ENCODE measurements at places on chromosomes 7 and 10.

DNA sequence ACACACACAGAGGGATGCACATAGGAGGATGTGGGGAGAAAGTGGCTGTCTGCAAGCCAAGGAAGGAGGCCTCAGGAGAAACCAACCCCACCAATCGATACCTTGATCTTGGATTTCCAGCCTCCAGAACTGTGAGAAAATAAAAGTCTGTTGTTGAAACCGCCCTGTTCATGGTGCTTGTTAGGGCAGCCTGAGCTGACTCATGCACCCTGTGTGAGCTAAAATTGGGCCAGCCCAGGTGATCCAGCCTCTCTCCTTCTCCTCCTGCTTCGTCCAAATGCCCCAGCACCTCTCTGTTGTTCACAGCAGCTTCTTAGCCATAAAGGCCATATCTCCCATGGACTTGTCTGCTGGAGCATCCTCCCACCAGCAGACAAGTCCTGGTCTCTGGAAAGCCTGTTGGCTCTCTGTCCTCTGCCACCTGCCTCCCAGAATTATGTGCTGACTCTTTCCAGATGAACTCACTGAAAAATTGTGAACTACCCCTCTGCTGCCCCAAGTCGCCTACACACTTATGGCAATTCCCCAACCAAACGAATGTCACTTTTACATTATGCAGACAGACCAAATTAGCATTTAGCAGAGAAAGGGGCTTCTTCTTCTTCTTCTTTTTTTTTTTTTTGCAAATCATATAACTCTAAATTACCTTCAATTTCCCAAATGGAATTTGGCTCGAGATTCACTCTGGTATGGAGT, 30.2 kb upstream of the CARD11 start:
- no peak for DNase-seq

DNA sequence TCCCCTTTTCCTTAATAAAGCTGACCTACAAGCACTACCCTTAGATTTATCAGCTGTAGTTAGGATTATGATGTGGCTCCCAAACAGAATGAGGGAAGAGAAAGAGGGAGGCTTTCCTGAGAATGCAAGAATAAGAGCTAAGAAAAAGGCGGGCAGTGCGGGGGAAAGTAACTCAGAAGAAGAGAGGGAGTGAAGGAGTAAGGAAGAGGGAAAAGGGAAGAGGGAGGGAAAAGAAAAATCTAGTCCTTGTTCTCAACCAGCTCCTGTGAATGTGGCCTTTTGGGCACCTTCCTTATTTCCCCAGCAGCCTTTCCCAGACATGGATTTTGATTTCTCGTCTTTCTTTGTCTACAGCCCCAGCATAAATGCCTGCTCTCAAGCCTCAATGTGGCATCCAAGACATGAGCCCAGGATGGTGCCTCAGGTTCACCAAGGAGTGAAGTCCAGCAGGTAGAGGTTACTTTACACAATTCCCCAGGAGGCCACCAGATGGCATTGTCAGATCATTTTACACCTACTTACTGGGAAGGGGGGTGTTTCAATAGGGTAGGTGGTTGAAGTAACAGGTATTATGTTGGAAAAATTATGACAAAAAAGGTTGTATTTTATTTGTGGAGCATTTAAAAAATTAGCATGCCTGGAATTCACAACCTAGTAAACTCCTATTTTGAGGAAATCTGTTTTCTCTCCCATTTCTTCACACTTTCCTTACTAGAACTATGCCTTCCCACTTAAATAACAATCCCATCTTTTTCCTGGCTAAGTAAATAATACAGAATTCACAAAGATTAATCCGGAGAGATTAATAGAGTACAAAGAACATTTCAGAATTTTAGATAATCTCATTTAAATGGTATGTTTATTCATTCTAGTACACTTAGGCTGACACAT, 106.5 kb downstream of the HTR7 start:
- no peak for DNase-seq

DNA sequence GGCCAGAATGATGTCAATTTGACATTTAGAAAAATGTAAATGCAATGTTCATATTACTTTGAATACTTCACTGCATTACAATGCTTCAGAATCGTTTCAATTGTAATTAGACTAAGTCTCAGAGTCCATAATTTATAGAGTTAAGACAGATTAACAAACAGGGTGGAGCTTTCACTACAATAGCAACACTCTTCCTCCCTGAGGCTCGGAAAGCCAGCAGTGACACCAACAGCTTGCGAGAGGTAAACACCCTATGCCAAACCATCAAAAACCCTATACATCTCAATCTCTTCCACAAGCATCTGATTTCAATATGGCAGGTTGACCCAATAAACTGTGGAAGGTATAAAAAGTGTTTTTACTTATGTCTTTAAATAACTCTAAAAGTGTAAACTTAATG, 72.2 kb downstream of the DOCK4 start:
- DNase-seq, result no peak

DNA sequence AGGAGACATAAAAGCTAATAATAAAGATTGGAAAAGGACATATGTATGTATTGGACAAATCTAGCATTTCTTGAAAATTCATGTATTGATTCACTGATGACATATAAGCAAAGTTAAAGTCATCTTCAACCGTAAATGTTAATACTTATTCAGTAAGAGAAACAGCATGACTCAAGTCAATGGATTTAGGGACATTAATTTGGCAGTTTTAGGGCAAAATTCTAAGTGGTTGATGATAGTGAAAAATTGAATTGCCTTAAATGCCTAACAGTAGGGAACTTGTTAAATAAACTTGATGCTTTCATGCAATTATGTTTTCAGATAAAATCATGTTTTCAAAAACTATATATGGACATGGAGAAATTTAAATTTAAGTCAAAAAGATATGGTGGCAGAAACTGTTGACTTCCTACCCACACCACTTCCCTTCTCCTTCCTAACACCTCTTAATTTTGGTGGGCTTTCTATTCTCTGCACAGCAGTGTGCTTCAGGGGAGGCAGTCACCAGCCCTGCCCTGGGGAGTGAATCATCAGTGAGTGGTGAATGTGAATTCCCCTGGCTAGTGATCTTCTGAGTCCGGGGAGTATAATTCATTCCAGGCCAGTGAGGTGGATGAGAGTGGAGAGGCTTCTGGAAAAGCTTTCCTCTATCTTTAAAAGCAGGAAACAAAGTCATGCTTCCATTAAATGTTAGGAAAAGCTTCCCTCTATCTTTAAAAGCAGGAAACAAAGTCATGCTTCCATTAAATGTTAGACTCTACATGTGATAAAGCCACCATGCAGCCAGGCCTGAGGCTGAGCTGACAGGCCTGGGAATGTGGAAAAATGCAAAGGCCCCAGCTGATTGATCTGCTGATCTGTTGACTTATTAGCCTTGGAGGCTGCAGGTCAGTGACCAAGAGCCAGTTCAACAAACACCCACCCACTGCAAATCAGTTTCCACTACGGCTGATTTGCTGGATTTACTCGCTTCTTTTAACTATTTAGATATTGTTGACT, 25.2 kb upstream of the ITGB1 start:
- no peak for DNase-seq

DNA sequence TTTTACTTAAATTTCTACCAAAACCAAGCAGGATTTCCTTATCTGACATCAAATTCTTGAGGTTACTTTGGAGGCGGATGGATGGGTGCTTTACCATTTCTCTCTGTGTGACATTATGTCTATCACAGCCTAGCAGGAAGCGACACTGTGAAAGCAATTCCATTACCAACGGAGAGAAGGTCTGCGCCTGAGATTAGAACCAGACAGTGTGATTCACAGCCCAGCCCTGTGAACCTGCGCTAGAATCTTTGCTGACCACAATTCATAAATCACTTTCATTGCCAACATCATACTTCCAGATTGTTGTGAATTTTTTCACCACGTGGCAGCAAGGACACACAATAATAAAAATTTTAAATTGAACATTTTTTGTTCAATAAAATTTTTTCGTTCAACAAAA, 126.5 kb downstream of the CUBN start:
- no peak for DNase-seq

- no peak for DNase-seq
These were observed 136.8 kb upstream of the MGMT start for GRCh38 chr10:129330211-129330610.

GRCh38 chr7:52360541-52360940, 674.9 kb upstream of the POM121L12 start:
- DNase-seq, result no peak

GRCh38 chr7:92848851-92849250, 12.5 kb upstream of the CDK6 start:
- DNase-seq, result no peak

- no peak for DNase-seq
These were observed 651.5 kb downstream of the LRMDA start for GRCh38 chr10:76082956-76083355.

DNA sequence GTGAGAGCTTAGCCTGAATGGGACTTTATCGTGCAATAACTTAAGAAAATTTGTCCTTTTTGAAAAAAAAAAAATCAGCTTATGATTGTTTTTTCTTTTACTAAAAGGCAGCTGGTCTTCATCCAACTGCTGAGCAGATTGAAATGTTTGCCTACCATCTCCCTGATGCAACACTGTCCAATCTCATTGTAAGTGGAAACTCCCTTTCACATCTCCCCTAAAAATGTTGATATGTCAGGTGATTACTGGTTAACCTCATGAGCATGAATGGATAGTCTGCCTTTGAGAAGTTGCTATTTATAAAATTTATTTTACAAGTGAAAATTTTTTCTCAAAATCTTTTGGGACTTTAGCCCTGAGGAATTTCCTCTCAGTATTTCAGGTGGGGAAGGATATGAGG, 17.8 kb upstream of the HKDC1 start:
- no peak for DNase-seq
